Endothelial cell of umbilical vein (primary cell): ENCODE measurements at places on chromosomes 12 and 14. TPM values are rescaled to one million over a fixed set of nuclear protein-coding genes. Genes with fewer than 3 reads are reported as not detected.

GRCh38 chr14:35243956-35244355 lies 48.2 kb upstream of the PSMA6 start:
- no peaks in the 10 kb centered on the region for H3K4me1 ChIP-seq
- no peak for DNase-seq
- H3K27ac ChIP-seq, result no peak overlapping the region
- no peak overlapping the region for H3K4me3 ChIP-seq
- H3K27me3 ChIP-seq, result no peaks in the 10 kb centered on the region

DNA sequence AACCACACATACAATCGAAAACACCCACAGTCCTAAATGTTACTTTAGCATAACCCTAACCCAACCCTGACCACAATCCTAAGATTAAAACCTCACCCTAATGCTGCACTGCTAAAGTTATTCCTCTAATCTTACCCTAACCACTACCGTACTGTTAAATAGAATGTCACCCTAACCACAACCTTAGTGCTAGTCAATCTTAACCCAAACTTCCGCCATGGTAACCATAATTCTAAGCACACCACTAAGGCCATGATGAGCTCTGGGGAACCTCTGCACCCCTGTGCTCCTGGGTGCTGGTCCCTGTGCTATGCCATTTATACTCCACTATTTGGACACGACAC lies 38.0 kb downstream of the LTBP2 start:
- H3K36me3 ChIP-seq, result peaks cover 2% of the 10 kb centered on the region
- peaks cover 59% of the 10 kb centered on the region for H3K4me1 ChIP-seq
- no peak for DNase-seq
- no peak overlapping the region for H3K27ac ChIP-seq
- H3K27me3 ChIP-seq, result no peaks in the 10 kb centered on the region

GRCh38 chr14:92928961-92929688 lies 6.2 kb downstream of the CHGA start:
- DNase-seq, result no peak
- no peaks in the 10 kb centered on the region for H3K27me3 ChIP-seq
- H3K4me1 ChIP-seq, result no peaks in the 10 kb centered on the region
- H3K4me3 ChIP-seq, result no peak overlapping the region
- H3K27ac ChIP-seq, result no peak overlapping the region
- no peaks in the 10 kb centered on the region for H3K36me3 ChIP-seq

DNA sequence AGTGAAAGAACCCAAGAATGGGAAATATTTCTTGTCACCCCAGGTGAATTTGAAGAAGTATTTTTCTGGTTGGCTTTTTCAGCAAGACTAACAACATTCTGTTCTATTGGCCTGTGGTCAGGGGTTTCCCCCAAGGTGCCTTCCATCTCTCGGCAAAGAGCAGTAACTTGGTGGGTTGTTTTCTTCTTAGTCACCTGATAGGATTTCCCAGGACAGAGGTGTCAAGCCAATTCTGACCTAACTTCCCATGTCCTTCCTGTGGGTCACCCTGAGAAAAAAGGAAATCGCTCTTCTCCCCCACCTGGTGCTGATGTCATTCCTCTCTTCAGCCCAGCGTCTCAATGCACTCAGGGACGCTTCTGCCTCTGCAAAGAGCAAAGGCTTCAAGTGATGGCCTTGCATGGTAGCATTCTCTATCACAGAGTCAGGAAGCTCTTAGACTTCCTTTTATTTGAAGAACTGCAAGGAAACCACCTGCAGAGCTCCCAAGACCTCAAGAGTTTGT lies 16.1 kb upstream of the IFNG start:
- no peak overlapping the region for H3K27ac ChIP-seq
- H3K4me3 ChIP-seq, result no peak overlapping the region
- H3K4me1 ChIP-seq, result no peaks in the 10 kb centered on the region
- no peaks in the 10 kb centered on the region for H3K27me3 ChIP-seq

GRCh38 chr14:24113801-24114531 lies 611 bp upstream of the DCAF11 start:
- peak overlapping the region; percentile 84 for H3K4me3 ChIP-seq
- H3K36me3 ChIP-seq, result peaks cover 9% of the 10 kb centered on the region
- no peak for DNase-seq
- H3K27me3 ChIP-seq, result no peaks in the 10 kb centered on the region

The NYNRIN gene
- 42.8 and 45.1 TPM in 2 replicates for total RNA-seq

The TAS2R20 gene
- 2.2 and 3.3 TPM in 2 replicates for total RNA-seq

The SAMD15 gene
- 0.65 and 1.1 TPM in 2 replicates for total RNA-seq
